HuH-7.5 (cell line): ENCODE measurements at places on chromosomes 16 and 17.

DNA sequence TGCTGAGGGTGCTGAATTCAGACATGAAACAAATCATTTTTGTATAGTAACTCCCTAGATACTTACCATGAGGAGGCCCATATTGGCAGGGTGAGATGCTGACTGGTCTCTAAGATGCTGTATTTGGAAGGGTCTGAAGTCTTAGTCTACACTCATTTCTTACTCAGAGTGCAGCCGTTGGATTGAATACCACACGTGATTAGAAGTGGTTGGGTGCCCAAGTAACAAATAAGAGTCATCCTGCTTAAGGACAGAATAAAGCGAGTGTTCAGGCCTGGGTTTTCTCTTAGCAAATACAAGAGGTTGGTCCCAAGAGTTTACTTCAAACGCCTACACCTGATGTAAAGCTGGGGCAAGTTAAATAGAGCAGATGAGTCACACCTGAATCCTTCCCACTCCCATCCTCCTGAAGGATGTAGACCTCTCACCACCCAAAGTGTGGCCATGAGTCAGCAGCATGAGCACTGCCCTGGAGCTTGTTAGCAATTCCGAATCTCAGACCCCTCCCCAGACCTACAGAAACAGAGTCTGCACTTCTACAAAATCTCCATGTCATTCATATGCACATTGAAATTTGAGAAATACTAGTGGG, 284.6 kb upstream of the CDH5 start:
- DNase-seq, result no peak

DNA sequence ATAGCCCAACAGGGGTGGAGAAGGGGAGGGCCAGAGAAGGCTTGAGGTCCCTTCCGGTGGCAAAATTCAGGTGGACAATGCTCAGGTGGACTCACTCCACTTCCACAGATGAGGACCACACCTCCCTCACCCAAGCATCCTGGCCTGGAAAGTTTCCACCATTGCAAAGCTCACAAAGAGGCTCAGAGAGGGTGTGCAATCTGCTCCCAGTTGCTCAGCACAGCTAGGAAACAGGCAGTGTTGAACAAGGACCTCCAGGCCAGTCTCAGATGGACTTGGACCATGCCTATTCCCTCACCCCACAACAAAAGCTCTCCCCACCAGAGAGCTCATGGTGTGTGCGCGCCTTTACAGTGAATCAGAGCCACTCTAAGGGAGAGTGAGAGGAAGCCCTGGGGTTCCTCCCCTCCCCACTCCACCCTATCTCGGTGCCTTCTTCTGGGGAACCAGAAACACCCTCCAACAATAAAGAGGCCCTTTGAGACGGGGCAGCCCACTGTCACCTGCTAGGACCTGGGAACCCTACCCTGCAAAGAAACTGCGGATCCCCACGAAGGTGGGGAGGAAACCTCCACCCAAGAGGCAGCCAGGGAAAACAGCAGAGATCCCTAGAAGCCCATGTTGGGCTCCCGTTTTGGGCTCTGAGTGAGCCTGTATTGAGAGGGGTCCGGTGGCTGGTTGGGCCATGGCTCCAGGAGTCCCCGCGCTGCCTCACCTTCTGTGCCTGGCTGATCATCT, 1.6 kb downstream of the FAM83G start:
- DNase-seq, result no peak

DNA sequence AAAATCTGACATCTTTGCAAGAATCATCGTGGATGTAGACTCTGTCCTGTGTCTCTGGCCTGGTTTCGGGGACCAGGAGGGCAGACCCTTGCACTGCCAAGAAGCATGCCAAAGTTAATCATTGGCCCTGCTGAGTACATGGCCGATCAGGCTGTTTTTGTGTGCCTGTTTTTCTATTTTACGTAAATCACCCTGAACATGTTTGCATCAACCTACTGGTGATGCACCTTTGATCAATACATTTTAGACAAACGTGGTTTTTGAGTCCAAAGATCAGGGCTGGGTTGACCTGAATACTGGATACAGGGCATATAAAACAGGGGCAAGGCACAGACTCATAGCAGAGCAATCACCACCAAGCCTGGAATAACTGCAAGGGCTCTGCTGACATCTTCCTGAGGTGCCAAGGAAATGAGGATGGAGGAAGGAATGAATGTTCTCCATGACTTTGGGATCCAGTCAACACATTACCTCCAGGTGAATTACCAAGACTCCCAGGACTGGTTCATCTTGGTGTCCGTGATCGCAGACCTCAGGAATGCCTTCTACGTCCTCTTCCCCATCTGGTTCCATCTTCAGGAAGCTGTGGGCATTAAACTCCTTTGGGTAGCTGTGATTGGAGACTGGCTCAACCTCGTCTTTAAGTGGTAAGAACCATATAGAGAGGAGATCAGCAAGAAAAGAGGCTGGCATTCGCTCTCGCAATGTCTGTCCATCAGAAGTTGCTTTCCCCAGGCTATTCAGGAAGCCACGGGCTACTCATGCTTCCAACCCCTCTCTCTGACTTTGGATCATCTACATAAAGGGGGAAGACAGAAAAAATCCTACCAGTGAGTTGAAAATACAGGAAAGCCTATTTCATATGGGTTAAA, at the start of gene G6PC1:
Gene G6PC1, plus strand, starts transcription at position 340 of the 872 bp plus-strand sequence. Its CDS starts 78 bp downstream, at position 418.
- no peak for DNase-seq

GRCh38 chr17:30541802-30542201, 64.6 kb downstream of the GOSR1 start:
- no peak for DNase-seq

- DNase-seq, result no peak
These were observed 1.1 kb upstream of the SLC47A2 start for GRCh38 chr17:19717411-19717908.

DNA sequence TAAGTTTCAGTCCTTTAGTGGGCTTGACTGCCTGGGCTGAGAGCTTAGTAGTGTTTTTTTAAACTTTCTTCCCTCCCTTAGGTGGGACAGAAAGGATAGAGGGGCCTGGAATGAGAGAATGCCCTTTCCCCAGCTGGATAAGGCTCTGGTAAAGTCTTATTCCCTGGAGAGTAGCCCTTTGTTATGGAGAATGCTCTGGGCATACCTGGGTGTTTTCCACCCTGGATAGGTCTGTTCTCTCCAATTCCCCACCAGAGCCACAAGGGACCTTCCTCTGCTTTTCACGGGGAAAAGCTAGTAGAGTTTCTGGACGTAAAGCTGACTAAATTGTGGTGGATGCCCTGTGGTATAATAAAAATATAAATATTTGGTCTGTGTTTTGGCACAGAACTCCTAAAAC, 164.1 kb downstream of the HS3ST4 start:
- DNase-seq, result no peak

- DNase-seq, result no peak
These were observed 161.5 kb downstream of the ZFHX3 start for GRCh38 chr16:72886346-72886974.
